ENCODE measurements at places on chromosomes 1 and 21.
A peak's percentile ranks its signal among the peaks of the same experiment; 100 is the strongest.

- peak; percentile 72 for DNase-seq
Observed at GRCh38 chr1:219927956-219928790, at the start of gene SLC30A10. Gene SLC30A10, minus strand, starts transcription at chr1:219928557. Its CDS starts 117 bp downstream, at chr1:219928440.

DNA sequence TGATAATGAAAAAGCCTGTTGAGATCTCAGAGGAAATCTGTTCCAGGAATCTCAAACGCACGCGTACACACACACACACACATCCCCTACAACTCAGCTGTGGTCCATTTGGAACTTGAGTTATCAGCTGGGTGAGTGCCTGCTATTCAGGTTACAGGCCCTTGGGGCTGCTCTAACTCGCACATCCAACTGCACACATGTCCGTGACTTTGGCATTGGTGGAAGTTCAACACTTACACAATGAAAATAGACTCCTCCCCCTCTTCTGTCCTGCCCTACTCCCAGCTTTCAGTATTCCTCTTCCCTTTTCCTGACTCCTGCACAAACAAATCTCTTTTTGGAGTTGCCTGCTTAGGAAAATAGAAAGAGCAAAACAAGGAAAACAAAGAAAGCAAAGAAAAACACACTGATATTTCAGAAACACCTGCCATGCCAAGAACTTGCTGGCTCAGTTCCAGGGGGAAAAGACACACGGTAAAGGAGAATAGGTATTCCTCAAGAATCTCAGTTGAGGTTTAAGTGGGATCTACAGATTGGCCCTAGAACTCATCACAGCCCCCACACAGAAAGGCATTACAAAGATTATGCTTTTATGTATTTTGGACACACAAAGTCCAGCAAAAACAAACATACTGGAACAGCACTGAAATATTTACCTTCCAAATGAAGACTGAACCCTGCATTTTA, 140.9 kb downstream of the TGFBR3 start:
- DNase-seq: no peak

GRCh38 chr1:56463376-56463775, 116.0 kb downstream of the PLPP3 start:
- no peak for DNase-seq

- no peak for DNase-seq
Observed at GRCh38 chr1:21077085-21077484, 99.6 kb downstream of the EIF4G3 start.

DNA sequence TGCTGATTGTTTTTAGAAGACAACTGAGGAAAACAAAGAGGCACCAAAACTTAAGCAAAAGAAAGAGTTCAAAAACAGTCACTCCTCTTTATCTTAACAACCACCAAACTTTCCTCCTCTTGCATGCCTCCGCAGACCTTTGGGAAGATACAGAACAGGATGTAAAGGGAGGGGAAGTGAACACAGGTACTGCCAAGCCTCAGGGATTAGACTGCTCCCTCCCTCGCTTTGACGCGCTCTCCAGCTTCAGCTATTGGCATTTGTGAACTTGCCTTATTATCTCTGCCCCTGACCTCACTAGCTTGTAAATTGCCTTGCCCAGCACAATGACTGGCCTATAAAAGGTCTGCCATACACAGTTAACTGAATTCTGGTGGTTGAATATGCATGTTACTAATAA, 4.8 kb upstream of the SRP9 start:
- DNase-seq: no peak

DNA sequence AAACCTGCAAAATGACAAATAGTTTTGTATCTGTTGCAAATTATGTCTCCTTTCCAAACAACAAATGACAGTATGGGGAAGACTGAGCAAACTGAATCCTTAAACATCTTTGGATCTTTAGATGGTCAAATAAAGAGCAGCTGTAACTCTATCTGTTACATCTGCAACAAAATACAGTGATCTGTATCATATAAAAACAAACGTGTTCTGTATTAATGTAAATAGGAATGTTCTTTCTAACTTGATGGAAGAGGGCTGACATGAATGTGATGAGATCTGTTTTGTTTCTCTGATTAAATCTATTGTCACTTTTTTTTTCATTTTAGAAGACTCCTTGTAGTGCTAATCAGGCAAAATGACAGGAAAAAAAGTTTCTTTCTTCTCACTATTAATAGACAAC, 159.5 kb downstream of the GPATCH2 start:
- DNase-seq: no peak

DNA sequence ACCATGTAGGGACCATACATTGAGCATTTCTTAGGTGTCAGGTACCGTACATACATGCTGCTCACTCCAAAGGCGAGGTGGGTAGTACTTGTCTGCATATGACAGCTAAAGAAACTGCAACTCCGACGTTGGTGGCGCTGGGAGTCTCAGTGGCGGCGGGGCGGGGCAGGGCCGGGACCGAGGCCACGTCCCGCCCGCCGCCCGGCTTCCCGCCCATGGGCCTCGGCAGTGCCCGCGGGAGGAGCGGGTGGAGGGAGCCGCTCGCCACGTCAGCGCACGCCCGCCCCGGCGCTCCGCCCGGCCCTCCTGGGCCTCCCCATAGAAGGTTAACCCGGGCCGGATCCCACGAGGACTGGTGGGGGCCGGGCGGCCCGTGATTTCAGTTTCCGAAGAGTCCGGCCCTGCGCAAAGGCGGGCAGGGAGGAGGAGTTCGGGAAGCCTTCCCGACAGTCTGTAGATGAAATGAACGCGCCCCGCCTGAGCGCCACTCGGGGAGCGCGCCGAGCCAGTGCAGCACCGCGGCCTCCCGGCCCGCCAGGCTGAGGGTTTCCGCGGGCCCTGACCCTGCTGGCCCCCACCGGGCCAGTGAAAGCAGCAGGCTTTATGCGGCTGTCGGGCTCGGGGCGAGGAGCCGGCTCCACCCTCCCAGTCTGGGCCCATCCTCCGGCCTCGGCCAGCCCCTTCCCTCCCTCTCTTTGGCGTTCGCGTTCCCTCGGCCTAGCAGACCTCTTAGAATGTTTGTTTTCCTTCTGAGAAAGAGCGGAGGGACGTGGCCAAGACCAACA, 119.9 kb upstream of the JUN start:
- DNase-seq: peak; percentile 92

GRCh38 chr1:245946905-245947304, 560.2 kb downstream of the SMYD3 start:
- DNase-seq: no peak

DNA sequence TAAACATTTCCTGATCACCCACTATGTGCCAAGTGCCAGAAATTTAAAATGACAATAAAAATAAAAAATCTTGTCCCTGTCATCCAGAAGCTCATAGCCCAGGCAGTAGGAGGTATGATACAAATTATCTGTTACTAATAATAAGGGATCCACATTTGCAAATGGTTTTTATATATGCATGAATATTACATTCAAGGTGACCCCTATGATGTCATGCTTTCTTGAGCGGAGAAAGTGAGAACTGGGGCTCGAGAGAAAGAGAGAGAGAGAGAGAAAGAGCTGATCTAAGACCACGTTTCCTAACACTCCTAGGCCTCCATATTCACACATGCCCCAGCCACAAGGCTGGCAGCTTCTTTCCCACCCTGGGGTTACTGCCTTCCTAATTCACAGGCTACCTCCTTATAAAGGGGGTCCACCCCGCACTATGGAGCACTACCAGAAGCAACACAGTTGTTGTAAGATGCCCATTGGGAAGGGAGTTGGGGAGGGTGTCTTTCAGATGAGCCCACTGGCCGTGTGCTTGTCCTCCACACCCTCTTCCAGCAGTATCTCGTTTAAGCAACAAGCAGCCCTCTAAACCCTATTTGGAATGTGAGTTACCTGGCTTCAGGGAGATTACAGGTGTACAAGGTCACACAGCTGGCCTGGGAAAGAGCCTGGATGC, 28.8 kb upstream of the LRRN2 start:
- no peak for DNase-seq

DNA sequence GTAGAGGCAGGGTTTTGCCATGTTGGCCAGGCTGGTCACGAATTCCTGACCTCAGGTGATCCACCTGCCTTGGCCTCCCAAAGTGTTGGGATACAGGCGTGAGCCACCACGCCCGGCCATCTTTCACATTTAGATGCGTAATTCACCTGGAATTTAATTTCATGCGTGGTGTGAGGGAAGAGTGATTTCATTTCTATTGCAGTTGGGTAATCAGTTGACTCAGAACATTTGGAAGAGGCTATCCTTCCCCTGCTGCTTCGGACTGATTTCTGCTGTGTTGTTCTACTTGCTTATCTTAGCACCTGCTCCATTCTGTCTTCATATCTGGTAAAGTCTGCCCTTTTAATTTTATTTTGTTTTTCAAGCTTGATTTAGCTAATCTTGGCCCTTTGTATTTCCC, 19.1 kb downstream of the DIP2A start:
- no peak for DNase-seq

GRCh38 chr1:82395440-82395839, 594.7 kb downstream of the ADGRL2 start:
- no peak for DNase-seq

- no peak for DNase-seq
Observed at GRCh38 chr1:112219267-112219666, 176.7 kb upstream of the CTTNBP2NL start.

GRCh38 chr1:19377812-19378718, 65.9 kb downstream of the SLC66A1 start:
- no peak for DNase-seq

DNA sequence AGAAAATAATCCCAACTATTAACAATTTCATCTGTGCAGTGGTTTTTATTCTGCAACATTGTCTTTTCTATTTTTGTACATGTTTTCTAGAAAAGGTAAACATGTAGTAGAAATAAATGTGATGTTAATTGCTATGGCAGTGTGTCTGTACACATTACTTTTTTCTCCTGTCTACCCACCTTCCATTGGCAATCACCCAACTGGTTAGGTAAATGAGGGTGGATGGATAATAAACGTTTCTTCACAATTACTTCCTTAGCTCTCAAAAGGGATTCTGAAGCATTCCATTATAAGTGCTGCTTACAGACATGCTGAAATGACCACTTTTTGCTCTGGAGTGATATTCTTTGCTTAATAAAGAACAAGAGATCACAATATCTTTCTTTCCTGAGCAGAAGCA, 61.4 kb downstream of the MAGI3 start:
- no peak for DNase-seq

GRCh38 chr1:104467590-104467989, 717.9 kb downstream of the AMY1C start:
- no peak for DNase-seq

- DNase-seq: no peak
Observed at GRCh38 chr1:247295274-247295684, 36.4 kb downstream of the ZNF496 start.

DNA sequence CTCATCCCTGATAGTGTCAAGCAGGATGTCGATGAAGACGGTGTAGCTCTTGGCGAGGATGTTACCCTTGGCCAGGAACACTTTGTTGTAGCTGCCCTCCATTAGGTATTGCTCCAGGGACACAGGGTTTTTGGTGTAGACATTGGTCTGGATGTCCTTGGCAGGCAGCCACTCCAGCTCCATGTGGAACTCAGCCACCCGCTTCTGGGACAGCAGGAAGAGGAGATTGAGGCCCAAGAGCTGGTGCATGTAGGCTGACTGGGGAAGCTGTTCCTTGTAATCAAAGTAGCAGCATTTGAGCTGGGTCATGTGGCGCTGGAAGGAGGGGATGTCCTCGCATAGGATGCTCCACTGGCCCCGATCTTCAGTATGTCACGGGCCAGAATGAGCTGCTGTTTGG, 9.5 kb downstream of the IL6R start:
- no peak for DNase-seq

- DNase-seq: no peak
Observed at GRCh38 chr1:51750218-51750617, 128.3 kb downstream of the NRDC start.

- peak; percentile 48 for DNase-seq
Observed at GRCh38 chr1:230230948-230231773, 164.1 kb downstream of the GALNT2 start.

DNA sequence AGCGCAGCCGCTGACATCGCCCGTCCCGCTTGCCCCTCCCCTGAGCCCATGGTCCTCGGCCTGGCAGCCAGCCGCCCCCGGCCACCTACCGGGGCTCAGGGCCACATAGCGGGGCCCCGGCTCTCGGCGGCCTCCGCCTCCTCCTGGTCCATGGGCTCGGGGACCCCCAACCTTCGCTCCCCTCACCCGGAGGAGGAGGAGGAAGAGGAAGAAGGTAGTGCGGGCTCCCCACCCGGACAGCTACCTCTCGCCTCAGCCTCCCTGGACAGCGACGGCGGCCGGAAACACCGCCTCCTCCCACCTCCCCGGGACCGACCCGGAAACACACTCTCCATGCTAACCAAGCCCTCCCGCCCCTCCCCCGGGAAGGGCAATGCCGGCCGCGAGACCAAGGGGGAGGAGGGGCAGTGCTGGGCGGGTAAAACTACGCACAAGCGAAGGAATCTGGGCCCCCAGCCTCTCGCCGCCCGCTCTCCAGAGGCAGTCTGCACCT, at the start of gene KIAA0319L:
Gene KIAA0319L (minus strand): TSS at position 286 of the 493 bp plus-strand sequence. CDS start 2,912 bp downstream, outside the sequence.
- peak; percentile 94 for DNase-seq

GRCh38 chr1:31625561-31626222, 8.2 kb downstream of the HCRTR1 start:
- no peak for DNase-seq

GRCh38 chr1:76668046-76668445, 199.2 kb upstream of the ST6GALNAC5 start:
- DNase-seq: peak; percentile 12

DNA sequence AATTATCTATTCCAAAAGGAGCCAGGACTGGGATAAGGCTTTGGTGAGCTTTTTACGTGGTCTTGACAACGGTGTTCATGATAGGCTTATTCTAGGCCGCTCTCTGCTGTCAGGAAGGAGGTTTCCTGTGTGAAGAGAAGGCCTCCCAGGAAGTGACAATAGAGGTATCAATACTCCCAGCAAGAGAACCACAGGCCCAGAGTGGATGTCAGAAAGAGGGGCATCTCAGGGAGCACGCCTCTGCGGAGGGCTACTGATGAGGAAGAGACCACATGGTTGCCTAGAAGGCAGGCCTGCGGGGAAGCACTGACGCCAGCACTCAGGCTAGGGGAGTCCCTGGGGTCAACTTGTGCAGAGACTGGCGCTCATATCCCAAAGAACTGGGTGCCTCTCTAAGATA, 60.4 kb downstream of the ITPKB start:
- no peak for DNase-seq

DNA sequence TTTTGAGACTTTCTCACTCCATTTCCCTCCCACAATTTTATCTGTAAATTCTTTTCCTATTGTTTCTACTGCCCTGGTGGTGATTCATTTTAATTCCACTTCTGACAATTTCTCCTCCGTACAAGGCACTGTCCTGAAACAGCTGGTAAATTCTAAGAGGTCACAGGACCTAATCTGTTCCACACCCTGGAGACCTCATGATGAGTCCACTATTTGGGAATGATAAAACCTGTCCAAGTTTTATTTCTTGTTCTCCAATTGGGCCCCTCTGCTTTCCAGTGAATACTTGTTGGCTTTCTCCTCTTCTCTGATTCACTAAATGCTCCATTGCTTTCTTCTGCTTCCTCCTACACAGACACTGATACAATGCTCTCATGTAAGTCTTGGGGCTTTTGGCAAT, 343.1 kb upstream of the DUSP10 start:
- no peak for DNase-seq

GRCh38 chr21:35451276-35451675, 402.2 kb upstream of the RUNX1 start:
- no peak for DNase-seq

GRCh38 chr1:33188572-33189275, 6.9 kb upstream of the TRIM62 start:
- no peak for DNase-seq

- DNase-seq: peak; percentile 59
Observed at GRCh38 chr1:156625436-156626078, 6.3 kb downstream of the HAPLN2 start.

- DNase-seq: no peak
Observed at GRCh38 chr1:30103708-30104411, 619.5 kb downstream of the MATN1 start.

GRCh38 chr1:117883616-117884015, 45.8 kb downstream of the GDAP2 start:
- DNase-seq: no peak

Measured in mucosa of descending colon (tissue), 3 donors.